ENCODE measurements at places on chromosomes 6 and 20.

- DNase-seq = no peak
These were observed 46.2 kb downstream of the PROKR2 start for GRCh38 chr20:5270603-5271002.

GRCh38 chr6:110357664-110358552, at the start of gene METTL24:
TSS of gene METTL24 (minus strand) at chr6:110358349. CDS start at chr6:110358272, 77 bp downstream.
- DNase-seq = no peak

DNA sequence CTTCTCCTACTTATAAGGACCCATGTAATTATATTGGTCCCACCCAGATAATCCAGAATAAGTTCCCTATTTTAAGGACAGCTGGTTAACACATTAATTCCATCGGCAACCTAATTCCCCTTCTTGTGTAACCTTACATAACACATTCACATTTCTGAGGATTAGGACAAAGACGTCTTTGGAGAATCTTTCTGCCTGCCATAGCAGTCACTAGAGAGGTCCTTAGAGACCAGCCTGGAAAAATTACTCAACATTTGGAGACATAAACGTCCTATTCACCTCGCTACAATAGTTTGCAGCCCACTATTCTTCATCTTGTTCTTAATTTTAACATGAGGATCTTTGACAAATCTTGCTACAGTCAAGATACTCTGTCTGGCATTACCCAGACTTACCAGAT, 100.1 kb downstream of the MAFB start:
- no peak for DNase-seq

DNA sequence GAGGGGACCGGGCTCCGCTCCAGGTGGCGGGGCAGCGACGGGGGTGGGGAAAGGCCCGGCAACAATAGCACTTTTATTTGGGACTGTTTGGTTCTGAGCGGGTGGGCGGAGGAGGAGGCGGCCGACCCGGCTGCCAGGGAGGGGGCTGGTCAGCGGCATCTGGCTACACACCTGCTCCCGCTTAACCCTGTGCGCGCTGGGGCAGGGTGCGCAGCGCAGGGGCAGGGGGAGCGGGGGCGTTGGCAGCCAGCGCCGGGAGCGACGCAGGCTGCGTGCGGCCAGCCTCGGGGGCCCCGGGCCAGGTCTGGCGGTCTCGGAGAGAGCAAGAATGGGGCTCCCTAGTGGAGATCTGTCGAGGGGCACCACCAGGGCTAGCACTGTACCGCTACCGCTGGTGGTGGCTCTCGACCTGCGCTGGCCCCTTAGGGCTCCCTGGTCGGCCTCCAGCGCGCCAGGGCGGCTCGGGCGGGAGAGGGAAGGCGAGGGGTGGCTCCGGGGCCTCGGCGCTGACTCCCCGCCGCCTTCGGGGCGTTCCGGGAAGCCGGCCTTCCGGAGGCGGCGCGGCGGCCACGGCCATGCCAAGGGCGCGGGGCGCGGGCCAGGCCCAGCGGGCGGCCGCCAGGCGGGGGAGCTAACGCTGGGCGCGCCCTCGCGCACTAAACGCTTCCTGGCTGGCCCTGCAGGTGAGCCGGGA, 92.4 kb downstream of the NCR2 start:
- DNase-seq = no peak

DNA sequence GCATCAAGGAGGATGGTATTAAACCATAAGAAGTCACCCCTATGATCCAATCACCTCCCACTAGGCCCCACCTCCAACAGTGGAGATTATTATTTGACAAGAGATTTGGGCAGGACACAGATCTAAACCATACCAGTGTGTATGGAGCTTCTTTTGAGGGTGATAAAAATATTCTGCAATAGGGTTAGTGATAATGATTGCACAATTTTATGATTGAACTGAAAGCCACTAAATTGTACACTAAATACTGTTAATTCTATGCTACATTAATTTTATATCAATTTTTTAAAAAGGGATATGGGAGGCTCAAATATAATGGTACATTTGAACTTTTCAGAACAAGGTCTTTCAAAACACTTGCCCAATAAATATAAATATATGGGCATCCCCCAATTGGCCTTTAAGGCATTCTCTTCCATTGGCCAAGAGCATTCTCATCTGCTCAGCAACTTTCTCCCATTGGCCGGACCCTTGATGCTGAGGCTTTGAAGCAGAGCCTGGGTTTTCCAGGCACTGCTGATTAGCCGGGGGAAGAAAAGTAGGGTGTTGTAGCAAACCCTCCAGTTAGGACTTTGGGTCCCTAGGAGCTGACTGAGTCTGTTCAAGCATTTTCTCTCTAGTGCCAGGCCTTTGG, 209.9 kb downstream of the LRFN2 start:
- no peak for DNase-seq

DNA sequence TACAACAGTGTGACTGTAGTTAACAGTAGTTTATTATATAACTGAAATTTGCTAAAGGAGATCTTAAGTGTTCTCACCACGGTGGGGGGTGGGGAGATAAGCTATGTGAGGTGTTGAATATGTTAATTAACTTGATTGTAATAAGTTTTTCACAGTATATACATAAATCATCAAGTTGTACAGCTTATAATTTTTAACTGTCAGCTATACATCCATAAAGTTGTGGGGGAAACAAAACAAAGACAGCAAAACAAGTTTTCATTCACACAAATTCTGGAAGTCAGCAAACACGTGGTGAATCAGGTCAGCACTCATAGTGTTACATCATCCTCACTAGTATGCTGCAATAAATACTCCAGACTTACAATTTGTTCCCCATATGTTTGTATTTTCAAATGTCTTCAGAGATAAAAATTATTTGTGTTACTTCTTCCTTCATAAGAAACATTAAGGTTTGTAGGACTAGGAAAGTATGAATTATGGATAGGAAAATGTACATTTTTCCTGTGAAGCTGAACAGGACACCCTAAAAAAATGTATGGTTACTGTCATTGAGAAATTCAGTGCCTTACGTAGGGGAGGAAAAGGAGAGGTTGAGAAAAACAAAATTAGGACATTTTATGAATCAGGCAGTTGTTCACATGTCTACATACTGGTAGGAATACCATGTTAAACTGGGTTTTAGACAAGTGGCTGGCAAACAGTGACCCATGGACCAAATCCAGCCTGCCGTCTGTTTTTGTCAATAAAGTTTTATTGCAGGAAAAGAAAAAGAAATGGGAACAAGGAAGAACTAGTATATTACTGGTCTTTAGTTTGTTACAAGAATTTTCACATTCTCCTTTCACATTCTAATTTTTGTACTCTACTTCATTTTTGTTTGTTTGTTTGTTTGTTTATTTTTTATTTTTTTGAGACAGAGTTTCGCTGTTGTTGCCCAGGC, 6.0 kb downstream of the SUMO4 start:
- peak; percentile 78 for DNase-seq

GRCh38 chr20:49230561-49231133, 11.4 kb downstream of the DDX27 start:
- peak; percentile 55 for DNase-seq

GRCh38 chr6:22380236-22380635, 83.4 kb upstream of the PRL start:
- DNase-seq = no peak

DNA sequence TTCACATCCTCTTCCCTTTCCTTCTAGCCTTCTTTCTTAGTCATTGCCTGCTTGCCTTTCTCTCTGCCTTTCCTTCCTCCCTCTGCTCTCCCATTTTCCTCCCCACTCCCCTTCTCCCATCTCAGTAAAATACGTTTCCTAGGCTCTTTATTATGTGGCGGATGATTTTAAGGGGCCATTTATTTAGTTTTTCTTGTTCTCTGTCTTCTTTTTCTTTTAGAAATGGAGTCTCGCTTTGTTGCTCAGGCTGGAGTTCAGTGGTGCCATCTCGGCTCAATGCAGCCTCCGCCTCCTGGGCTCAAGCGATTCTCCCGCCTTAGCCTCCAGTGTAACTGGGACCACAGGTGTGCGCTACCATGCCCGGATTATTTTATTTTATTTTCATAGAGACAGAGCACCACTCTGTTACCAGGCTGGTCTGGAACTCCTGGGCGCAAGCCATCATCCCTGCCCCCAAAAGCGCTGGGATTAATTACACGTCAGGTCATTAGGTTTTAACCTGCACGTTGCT, 1.5 kb downstream of the MTHFD1L start:
- no peak for DNase-seq

GRCh38 chr20:10379761-10380160, 54.3 kb downstream of the MKKS start:
- DNase-seq = no peak

GRCh38 chr6:158708239-158708638, 58.4 kb downstream of the SYTL3 start:
- peak; percentile 74 for DNase-seq

- DNase-seq = no peak
These were observed 398.1 kb downstream of the LMBRD1 start for GRCh38 chr6:69398729-69399128.

DNA sequence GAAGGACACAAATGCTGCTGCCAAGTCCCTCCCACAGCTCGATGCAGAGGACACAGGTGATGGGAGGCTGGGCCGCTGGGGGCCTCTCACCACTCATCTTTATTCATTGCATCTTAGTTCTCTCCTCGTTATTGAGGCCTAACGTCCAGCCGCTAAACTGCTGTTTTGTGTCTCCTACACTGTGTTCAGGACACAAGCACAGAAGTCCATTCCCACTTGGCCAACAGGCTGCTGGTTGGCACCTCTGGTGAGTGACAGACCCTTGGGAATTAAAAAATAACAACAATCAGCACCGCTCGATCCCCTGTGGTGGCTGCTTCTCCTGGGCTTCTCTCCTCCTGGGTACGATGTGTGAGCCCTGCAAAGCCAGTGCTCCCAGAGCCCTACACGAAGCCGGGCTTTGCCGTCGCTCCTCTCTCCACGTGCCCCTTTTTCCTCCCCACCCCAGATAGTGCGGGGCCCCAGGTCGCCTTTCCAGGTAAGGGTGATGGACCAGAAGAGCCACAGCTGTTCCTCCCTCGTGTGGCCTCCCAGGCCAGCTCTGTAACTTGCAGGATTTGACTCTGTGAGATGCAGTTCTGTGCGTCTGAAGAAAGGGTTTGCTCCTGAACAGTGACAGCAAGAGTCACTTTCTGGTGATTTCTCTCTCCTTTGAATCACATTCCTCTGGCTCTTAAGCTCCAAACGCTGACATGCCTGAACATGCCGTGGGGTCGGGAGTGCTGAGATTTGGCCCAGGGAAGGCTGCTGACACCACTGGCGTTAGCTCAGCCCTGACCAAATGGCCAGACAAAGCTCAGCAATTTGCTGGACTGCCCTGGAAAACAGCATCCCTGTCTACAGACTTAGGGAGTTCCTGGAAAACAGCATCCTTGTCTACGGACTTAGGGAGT, 59.3 kb downstream of the DLL1 start:
- DNase-seq = no peak

DNA sequence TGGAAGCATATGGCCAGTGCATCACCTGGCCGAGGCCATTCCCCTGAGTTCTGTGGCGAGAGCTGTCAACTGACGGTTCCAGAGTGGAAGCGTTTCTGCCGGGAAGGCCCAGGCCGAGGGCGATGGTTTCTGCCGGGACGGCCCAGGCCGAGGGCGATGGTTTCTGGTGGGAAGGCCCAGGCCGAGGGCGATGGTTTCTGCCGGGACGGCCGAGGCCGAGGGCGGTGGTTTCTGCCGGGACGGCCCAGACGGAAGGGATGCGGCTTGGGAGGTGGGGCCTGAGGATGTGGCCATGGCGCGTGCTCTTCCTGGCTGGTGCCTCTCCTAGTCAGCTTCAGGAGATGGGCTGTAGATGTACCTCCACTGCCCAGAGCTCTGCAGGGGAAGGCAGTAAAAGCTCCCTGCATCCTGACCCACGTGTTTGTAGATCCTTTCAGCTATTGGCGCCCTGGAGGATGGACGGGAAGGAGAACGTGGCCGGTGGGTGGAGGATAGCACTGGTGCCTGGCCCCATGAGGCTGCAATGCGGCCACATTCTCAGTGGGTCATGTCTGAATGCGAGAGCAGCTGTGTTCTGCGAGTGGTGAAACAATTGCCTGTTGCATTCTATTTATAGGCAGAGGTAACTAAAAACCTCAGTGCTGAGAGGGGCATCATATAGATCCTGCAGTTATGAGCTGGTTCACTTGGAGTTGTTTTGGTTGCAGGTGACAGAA, 12.8 kb downstream of the TPD52L2 start:
- DNase-seq = no peak

- DNase-seq = peak; percentile 31
These were observed 11.1 kb downstream of the CDH4 start for GRCh38 chr20:61263084-61263695.

DNA sequence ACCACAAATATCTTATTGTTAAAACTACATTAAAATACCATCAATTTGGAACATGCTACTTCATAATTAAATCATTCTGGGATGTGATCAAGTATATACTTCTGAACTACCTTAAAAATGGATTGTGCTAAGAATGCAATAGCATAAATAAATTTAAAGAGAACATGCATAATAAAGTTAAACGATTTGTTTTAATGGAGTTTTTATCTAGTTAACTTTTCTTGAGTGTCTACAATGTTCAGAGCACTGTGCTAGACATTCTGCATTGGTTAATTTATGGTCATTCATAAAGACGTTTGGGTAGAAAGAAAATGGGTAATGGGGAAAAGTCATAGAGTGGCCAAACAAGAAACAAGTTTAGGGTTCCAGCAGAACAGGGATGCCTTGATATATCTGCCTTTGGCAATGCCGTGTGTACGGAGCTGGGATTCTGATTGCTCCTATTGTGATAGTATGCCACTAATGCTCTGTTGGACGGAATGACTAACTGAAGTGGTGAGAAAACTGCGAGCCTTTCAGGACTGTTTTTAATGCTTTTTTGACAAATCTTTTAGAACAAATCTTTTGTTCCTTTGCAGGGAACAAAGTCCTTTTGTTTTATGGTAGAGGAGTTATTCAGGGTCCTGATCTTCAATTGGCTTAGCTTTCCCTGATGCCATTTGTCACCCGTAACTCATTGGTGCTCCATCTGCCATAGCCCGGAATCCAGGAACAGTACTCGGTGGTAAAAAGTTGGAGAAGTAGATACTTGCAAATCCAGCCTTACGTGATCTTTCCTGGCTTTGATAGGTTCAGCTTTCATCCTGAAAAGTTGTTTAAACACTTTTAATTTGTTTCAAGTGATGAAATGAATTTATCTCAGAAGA, 162.6 kb downstream of the BCKDHB start:
- no peak for DNase-seq

DNA sequence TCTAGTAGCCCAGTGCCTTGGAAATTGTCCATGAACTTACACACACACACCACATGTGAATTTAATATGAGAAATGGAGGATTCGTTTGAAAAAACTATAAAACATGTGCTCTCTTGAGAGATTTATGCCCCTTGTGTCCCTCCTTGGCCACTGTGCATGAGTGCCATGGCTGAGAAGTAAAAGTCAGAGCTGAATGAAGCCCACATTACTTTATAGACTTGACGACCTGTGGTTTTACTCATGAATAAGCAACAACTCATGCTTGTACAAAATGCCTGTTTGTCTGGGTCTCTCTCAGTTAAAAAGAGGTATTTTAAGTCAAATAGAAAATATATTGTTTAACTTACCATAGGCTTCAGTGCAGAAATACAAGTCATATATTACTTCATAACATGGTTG, 102.7 kb downstream of the KCNQ5 start:
- DNase-seq = no peak

GRCh38 chr6:168123165-168123911, 44.3 kb upstream of the FRMD1 start:
- no peak for DNase-seq

GRCh38 chr6:155455766-155456165, at the start of gene NOX3:
TSS of gene NOX3 (minus strand) at chr6:155455839. CDS start at chr6:155455800, 39 bp downstream.
- no peak for DNase-seq
